ENCODE measurements at places on chromosomes 6 and 20.

GRCh38 chr6:160393891-160394653 lies 45.9 kb downstream of the SLC22A3 start:
- DNase-seq, result no peak

- no peak for DNase-seq
These were observed 66.5 kb downstream of the DTNBP1 start for GRCh38 chr6:15596186-15596896.

DNA sequence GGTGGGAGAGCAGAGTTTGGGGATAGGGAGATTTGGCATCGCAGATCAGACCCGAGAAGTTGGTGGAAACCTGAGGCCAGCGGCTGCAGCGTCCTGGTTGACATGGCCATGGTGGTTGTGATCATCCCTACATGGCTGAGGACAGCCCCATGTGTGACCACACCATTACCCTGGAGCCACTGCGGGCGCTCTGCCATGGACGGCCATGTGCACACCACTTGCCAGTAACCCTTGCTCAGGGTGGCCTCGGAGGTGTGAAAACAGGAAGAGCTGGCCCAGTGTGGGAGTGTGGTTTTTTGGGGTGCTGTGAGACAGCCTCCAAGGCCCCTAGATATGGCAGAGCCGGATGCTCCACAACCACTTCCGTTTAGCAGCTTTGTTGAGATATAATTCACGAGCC lies 64.4 kb downstream of the TMEM242 start:
- no peak for DNase-seq

DNA sequence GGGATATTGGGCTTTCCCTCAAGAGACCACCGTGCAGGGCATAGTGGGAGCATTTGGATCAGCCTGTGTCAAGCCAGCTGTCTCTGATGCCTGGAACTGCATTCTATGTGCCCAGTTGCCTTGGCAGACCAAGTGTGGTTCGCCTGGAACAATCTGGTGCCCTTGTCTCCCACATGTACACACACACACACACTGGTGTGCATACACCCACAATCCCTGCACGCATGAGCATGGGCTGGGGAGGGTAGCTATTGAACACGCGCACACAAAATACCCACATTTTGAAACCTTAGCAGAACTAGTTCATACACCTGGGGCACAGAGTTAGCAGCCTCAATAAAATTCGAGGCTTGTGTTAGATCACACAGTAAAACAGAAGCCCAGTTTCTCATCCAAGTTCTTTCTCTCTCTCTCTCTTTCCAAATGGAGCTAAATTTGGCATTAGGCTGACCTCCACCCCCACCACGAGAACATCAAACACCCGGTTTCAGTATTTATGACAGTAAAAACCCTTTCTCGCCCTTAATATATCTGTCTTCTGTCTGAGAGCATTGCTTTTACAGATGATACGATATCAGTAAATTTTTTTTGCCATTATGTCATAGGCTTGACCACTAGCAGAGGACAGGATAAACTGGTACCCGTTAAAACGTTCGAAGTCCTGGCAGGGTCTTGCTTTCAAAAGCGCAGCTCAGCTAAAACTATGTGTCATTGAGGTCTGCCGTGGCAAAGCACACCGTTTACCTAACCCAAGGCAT lies 18.2 kb upstream of the NFATC2 start:
- DNase-seq, result no peak

- DNase-seq, result no peak
These were observed 838 bp downstream of the STMN3 start for GRCh38 chr20:63652192-63652980.

DNA sequence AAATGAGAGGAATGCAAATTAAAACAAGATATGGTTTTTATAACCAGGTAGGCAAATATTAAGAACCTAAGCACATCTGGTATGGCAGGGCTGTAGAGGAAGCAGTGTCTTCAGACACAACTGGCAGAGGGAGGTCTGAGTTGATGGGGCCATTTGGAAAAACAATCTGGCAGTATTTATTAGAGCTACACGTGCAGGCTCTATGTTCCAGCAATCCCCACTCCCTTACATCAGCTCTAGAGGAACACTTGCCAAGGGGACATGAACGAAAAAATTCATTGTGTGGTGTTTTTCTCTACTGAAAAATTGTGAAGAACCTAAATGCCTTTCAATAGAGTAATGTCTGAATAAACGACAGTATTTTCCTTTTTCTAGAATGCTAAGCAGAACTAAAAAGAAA lies 111.6 kb upstream of the EDN1 start:
- DNase-seq, result no peak

- no peak for DNase-seq
These were observed 17.5 kb downstream of the MPC1 start for GRCh38 chr6:166365221-166365620.

DNA sequence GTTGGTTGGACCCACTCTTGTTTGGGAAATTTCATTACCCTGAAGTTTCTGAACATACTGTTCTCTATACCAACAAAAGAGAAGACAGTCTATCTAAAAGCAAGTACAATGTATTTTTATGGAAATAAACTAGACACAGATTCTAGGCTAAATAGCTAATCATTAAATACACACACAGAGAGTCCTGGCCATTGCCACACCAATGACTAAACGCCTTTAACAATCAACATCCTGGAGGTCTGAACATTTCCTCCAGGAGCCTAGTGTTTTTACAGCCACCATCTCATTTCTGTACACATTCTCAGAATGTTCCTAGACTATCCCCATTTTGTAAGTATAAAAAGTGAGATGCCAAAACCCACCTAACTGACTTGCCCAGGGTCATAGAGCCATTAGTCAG lies 141.6 kb upstream of the RREB1 start:
- DNase-seq, result no peak

GRCh38 chr6:47698342-47698787 lies at the start of gene ADGRF4:
TSS of gene ADGRF4 (plus strand) at chr6:47698580. CDS start at chr6:47707246, 8,666 bp downstream.
- DNase-seq, result no peak

- DNase-seq, result no peak
These were observed 10.8 kb downstream of the MAVS start for GRCh38 chr20:3857405-3857804.

GRCh38 chr6:158457616-158458278 lies 102.1 kb upstream of the TMEM181 start:
- no peak for DNase-seq

- DNase-seq, result no peak
These were observed 10.9 kb upstream of the BMP5 start for GRCh38 chr6:55886185-55886836.

DNA sequence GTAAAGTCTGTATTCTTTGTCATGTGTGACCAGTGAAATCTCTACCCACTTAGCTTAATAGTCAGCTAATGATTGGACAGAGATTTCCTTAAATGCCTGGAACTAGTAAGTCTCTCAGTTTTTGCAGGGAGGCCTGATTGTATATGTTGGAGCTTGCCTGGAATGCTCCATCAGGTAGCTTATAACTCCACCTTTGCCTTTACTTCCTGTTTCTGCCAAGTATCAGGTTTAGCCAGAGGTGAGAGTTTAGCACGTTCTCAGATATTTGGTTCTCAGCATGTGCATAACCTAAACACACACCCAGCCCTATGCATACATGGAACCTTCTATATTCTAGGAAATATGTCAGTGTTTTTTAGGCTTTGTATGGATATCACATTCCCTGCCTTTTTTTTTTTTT lies 435.3 kb downstream of the CDKAL1 start:
- DNase-seq, result no peak

DNA sequence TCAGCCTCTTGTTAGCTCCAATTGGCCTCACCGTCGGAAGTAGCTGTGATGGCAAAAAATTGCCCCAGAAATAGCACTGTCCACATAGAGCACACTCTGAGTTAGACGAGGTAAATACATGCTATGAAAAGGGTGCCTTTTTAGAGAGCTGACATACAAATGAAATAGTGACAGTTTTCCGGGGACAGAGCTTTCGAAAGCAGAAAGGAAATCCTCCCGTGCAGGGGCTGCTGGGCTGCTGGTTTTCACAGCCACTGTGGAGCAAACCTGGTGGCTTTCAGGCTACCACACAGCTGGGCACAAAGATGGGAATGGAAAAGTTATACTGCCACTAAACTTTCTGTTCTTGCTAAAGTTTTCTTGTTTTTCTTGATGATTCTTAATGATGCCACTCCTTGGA lies 8.3 kb downstream of the SLPI start:
- no peak for DNase-seq

DNA sequence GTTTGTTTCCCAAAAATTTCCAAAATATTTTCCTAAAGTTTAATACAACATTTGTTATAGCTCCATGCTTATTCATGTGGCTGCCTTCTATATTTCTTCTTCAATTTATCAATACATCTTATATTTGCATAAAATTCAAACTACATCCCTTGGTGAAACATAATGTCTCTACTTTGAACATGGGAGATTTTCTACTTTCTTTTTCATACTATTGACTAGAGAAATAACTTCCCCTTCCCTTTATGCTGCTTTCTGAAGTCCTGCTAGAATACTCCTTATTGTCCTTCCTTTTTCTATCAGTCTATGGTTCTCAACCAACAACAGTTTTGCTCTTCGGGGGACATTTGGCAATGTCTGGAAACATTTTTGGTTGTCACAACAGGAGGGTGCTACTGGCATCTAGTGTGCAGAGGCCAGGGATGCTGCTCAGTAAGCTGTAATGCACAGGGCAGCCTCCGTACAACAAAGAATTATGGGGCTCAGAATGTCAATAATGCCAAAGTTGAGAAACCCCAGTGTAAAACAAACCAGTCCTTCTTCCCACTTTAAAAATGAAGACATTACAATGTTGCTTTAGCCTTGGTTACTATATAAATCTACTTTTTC lies 29.9 kb downstream of the MKKS start:
- no peak for DNase-seq

GRCh38 chr20:24996449-24997377 lies 4.2 kb upstream of the APMAP start:
- no peak for DNase-seq

DNA sequence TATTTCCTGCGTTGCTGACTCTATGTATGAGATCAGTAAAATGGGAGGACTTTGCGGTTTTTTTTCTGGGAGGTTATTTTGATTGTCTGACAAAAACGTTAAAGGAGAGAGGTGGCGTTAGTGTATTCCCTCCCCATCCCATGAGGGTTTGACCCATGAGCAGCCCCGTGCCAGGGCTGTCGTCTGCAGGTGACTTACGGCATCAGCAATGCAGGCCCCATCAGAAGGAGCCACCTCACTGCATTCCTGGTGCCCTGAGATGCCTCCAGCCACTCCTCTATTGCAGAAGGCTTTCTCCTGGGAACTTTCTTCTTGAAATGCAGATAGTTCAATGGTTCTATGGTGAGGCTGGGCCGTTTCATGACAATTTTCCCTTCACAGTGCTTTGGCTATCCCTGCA lies 149.3 kb downstream of the TTLL2 start:
- no peak for DNase-seq

DNA sequence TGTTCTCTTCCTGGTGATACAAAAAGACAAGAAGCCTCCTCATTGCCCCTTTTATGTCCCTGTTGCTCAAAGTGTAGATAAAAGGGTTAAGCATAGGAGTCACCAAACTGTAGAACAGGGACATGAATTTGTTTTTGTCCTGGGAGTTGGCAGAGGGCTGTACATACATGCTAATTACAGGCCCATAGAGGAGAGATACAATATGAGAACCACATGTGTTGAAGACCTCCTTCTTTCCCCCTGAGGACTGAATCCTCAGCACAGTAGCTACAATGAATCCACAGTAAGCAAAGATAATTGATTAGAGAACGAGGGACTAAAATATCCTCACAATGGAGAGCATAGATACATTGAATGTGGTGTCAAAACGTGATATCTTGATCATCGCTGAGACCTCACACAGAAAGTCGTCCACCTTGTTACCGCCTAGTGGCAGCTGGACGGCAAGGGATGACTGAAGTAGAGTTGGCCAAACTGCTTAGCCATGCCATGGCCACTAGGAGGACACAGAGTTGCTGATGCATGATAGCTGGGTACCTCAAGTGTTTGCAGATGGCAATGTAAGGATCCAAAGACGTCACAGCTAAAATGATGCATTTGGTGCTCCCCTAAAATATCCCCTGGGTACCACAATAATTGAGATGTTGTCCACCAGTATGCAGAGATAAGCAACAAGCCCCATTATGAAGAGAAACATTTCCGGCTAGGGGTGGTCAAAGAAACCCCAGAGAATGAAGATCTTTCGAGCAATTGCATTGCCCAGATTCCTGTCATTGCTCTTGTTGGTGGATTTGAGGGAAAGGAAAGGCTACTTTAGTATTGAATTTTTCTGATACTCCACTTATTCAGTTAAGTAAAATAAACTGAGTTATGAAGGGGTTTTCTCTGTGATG lies 15.0 kb downstream of the OR2B3 start:
- peak; percentile 26 for DNase-seq

GRCh38 chr20:5658912-5659345 lies 91.3 kb upstream of the SHLD1 start:
- peak; percentile 70 for DNase-seq

DNA sequence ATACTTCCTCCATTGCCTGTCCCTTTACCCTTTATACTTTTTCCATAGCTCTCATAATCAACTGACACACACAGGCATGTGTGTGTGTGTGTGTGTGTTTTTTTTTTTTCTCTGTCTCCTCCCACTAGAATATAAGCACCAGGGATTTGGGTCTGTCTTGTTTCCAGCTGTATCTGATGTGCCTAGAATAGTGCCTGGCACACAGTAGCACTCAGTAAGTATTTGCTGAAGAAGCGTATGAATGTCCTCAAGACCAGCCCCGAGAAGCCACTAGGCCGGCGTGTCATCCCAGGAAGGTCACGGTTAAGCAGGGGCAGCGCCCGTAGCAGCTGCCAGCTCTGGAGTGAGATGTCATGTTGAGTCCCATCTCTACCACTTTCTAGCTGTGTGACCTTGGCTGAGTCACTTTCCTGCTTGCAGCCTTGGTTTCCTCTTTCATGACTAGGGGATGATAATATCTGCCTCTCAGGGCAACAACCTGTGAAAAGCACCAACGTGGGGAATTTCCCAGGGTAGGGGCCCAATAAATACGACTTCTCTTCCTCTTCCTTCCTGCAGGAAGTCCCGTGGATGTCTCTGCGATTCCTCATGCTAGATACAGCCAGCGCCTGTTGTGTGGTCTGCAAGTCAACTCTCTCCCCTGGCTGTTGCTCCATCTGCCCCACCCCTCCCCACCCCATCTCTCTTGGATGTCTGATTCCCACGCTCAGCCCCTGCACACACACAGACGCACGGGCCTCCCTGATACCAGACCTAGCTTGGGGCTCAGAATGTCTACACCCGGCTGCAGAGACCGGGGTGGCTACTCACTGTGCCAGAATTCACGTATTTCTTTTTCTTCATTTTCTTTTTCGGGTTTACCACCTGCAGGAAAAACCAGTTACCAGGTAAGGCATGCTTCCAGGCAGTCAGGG lies 58.1 kb downstream of the RAB44 start:
- peak; percentile 73 for DNase-seq

DNA sequence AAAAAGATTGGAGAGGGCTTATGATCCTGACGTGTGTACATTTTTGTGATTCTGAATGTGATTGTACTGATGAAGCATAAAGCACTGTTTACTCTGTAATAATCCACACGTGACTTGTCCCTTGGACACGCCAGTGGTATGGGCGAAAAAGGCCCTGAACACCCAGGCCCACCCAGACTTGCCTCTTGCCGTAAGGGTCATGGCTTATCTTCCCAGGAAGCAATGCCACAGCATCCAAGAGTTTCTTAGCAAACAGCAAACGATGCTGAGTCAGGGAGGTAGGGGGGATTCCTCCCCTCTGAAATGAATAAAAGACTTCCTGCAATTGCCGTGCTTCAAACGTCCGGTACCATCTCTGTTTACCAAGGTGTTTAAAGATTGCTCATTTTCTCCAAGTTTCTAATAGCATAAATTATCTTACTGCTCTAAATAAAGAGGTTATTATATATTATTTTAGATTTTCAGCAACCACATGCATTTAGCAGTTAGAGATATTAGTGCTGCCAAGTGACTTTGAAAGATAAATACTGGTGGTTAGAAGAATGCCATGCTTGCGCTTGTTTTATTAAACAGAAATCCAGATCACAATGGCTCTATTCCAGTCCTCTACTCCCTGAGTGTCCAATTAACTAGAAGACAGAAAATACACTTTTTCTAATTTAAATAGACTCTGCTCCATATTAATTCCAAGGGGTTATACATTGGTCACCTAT lies 212.8 kb upstream of the CST7 start:
- no peak for DNase-seq

Data from GM13976 (cell line).